ENCODE measurements at places on chromosomes 2 and 18. TPM values are rescaled to one million over a fixed set of nuclear protein-coding genes. Genes with fewer than 3 reads are reported as not detected.

- DNase-seq = no peak
Measured at GRCh38 chr2:98296440-98296839, 49.8 kb upstream of the CNGA3 start.

DNA sequence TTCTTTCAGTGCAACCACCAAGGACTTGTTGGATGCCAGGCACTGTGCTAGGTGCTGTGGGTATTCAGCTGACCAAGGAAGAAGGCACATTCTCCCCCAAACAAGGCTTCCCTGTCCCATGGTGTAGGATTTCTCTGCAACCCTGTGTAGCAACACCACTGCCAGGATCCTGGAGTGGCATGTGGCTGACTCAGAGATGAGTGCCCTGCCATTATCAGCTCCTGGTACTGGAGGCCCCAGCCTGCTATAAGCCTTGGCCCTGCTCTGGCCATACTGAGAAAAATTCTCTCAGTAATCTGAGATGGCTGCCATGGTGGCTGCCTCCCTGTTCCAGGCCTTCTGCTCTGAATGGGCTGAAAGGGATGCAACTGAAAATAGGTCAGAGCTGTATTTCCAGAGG, 4.3 kb downstream of the SMYD5 start:
- peak; percentile 76 for DNase-seq

- DNase-seq = no peak
Measured at GRCh38 chr2:101150306-101151145, 656 bp downstream of the TBC1D8 start.

- peak; percentile 54 for DNase-seq
Measured at GRCh38 chr2:36356298-36356989, 866 bp downstream of the CRIM1 start.

DNA sequence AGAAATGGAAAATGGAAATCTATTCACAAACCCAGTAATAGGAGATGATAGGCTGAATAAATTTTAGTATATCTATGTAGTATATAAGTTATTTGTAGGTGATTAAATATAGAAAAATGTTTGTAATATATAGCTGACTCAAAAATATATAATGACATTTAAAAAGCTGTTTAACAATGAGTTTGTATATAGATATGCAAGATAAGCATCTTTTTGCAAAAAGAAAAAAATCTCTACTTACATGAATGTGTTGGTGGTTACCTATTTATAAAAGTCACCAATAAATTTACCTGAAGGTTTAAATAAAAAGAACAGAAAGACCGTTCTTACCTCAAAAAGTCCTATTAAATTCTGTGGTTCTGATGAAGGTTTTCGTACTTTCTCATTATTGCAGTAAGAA, 71.3 kb downstream of the LRPPRC start:
- no peak for DNase-seq

DNA sequence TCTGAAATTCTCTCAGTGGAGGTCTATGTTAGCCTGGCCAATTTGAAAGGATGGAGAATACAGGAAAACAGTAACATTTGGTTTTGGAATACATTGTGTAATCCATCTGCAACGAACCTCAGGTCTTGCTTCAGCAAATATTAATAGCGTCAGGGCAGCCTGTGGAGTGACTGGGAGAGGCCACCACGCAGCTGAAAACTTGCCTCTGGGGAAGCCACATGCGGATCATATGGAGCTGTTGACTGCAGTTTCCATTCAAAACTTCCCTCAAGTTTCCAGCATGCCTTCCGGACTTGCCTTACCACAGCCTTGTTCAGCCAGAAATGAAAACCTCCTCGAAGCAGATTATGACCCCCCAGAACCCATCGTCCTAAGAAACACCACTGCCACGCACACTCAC, 25.7 kb downstream of the BCL11A start:
- no peak for DNase-seq

Gene IL1RL1
- total RNA-seq = not detected

Gene ARHGAP25
- total RNA-seq = 0.13 TPM

Gene EPHA4
- total RNA-seq = 17.4 TPM

Gene EMILIN2
- 1.2 TPM for total RNA-seq

Gene LIMS3
- total RNA-seq = 4.5 TPM

Gene METAP1D
- total RNA-seq = 6.9 TPM

Data from LHCN-M2 (cell line).